ENCODE measurements at places on chromosomes 7 and 10. TPM values are rescaled to one million over a fixed set of nuclear protein-coding genes. Genes with fewer than 3 reads are reported as not detected.

Gene PCGF5
- 47.6 TPM for total RNA-seq

Gene KLF14
- total RNA-seq = not detected

Gene EBF3
- total RNA-seq = 0.53 TPM

Gene TAC1
- total RNA-seq = not detected

Gene CYP2C8
- total RNA-seq = 0.92 TPM

Gene ECHDC3
- total RNA-seq = 29.5 TPM

Gene OR2A42
- not detected for total RNA-seq

Gene IQUB
- total RNA-seq = 3.2 TPM

Gene PROSER2
- 18.0 TPM for total RNA-seq

Gene CRTAC1
- total RNA-seq = 123 TPM

Gene ZNF804B
- total RNA-seq = not detected

Gene ST8SIA6
- 12.5 TPM for total RNA-seq

Gene VAX1
- total RNA-seq = not detected

Gene FAM13C
- 13.9 TPM for total RNA-seq

Gene MBLAC1
- total RNA-seq = 2.7 TPM

Gene GFRA1
- 9.8 TPM for total RNA-seq

Gene TUBAL3
- total RNA-seq = not detected

Gene CFAP58
- total RNA-seq = 1.1 TPM

Gene HMX2
- total RNA-seq = not detected

Gene SPDYE2B
- total RNA-seq = not detected

Gene ITPRID1
- 0.59 TPM for total RNA-seq

Gene BLNK
- total RNA-seq = 11.2 TPM

Gene NUTM2D
- 6.8 TPM for total RNA-seq

Gene MEOX2
- 17.1 TPM for total RNA-seq

Gene PLEKHS1
- total RNA-seq = 7.0 TPM

Gene TAS2R38
- total RNA-seq = not detected

Gene IGF2BP3
- total RNA-seq = 2.0 TPM

Gene GRID1
- total RNA-seq = 2.5 TPM

Gene TMEM178B
- 0.18 TPM for total RNA-seq

Gene SPDYE16
- total RNA-seq = 0.18 TPM

Gene INMT
- total RNA-seq = 249 TPM

Gene STAM
- 30.3 TPM for total RNA-seq

Gene PTPRE
- 60.5 TPM for total RNA-seq

Gene SKIDA1
- total RNA-seq = 0.95 TPM

Gene DNAJC12
- total RNA-seq = 1.5 TPM

Gene C7orf33
- total RNA-seq = not detected

Gene CNNM1
- 0.35 TPM for total RNA-seq

Gene ACTL6B
- not detected for total RNA-seq

Gene AKR1C4
- not detected for total RNA-seq

Gene FAM25A
- total RNA-seq = not detected
